ENCODE measurements at places on chromosomes 11 and 22.

DNA sequence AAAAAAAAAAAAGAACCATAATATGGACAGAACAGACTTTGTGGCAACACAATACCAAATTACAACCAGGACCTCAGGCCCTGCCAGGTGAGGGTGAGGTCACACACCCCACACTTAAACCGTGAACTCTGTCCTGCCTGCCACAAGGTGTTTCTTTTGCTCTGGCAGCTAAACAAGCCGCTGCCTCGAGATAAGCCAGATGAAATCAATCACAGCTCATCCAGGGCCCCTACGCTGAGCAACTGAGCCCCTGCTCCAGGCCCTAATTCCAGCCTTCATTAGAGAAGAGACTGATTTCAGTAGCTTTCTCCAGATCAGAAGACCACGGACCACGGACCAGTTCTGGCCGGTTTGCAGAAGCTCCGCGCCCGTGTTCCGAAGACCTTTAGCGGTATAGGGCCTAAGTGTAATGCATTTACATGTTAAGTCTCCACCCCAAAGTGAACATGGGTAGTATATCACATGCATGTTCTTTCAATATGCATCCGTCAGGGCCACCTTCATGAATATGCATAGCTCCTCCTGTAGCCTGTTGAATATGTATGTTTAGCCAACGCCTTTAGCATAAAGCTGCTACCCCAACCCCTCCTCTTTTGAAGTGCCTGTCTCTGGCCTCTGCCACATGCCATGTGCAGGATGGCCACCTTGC lies 14.8 kb upstream of the RAC2 start:
- DNase-seq = no peak

DNA sequence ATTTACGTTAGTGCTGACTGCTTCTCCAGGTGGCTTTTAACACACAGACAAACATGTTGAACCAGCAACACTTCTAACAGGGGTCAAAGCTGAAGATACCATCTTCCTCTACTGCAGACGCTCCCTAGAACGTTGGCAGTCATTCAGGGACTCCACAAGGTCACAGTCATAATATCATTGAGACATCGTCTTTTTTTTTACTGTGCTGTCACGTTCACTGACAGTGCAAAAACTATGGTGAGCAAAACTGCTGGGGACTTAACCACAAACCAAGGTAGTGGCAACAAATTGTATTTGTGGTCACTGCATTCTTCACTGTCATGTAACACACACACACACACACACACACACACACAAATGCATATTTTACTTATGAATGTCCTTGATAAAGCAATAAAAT lies 244.9 kb downstream of the CASP12 start:
- DNase-seq = peak; percentile 40

DNA sequence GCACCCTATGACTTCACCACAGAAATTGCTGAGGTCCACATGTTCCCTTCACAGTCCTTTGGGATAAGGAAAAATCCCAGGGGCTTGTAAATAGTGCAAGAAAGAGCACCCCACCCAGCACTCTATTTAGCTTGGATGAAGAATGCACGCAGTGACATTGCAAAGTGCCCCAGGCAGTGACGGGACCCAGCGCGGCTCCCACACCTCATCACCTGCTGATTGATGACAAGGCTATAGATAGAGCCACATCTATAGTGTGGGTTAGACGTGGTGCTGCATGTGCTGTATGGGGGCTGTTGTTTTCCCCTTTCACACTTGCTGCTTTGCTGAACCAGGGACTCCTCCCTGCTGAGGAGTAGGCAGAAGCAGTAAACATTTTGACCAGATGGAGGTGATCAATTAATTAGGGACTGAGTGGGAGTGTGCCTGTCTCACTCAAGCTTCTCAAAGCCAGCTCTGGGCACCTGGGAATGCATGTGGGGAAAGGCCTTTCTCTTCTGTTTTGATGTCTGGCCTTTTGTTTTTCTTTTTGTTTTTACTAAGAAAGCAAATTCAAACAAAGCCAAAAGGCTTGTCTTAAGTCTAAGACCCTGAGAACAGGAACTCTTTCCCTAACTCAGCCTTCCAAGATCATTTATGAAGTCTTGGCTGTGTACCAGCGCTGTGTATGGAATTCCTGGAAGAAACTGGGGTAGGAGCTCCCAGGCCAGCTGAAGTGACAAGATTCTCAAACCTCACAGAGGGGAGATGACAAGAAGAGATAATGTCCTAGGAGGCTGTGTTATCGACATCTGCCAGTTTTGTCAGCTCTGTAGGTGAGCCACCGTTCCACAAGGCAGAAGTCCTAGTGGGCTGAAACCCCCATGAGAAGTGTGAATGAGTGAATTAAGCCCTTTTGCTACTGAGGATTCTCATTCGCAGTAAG lies 219.7 kb downstream of the BARX2 start:
- DNase-seq = no peak

DNA sequence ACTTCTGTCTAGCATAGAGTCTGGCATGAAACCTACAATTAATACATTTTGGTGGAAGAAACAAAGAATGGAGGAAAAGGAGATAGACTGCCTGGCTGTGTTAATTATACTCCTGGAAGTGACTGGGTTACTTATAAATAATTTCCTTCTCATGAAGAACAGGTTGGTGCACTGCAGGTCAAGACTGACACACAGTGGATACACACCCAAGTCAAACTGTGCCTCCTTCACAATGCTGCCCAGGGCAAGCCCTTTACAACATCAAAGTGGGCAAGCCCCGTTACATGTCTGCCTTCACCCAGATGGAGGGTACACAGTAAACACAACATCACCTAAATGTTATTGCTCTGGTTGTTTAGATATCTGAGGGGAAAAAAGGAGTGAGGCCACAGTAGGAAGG lies 83.7 kb upstream of the KCNA4 start:
- DNase-seq = no peak

DNA sequence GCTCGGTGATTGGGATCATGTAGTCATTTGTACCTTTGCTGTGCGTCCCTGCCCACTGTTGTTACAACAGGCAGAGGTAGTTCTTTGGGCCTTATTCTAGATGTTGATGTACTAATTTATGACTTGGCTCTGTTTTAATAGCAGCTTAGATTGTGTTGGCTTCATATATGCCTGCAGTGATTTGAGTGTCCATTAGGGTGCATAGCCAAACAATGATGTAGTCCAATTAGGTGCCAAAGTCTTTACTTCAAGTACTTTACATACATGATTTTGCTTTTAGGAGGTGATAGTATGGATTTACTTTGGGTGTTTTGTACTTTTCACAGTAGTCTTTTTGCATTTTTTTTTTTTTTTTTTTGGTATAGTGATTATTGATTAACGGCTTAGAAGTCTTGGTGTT lies 46.4 kb downstream of the PPP6R3 start:
- no peak for DNase-seq

DNA sequence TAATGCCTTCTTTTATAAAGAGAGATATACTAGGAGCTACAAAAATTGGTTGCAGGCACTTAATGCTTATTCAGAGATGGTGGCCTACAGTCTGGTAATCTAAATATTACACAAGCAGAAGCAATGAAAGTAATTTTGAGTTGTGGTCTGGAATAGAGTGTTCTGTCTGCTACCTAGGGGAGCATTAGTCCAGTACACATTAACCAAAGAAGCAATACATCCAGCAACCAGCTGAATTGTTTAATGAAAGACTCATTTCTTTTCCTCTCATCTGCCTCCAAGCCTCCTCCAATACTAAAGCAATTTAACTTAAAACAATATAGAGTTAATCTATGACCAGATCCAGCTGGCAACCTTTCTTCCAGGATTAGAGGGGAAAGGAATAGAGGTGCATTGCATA lies 877.1 kb upstream of the CNTN5 start:
- no peak for DNase-seq

GRCh38 chr11:21069909-21070308 lies 400.5 kb downstream of the NELL1 start:
- DNase-seq = no peak

GRCh38 chr11:35781861-35782470 lies 119.4 kb downstream of the TRIM44 start:
- no peak for DNase-seq

- no peak for DNase-seq
Measured at GRCh38 chr22:49147617-49148175, 680.0 kb downstream of the BRD1 start.

DNA sequence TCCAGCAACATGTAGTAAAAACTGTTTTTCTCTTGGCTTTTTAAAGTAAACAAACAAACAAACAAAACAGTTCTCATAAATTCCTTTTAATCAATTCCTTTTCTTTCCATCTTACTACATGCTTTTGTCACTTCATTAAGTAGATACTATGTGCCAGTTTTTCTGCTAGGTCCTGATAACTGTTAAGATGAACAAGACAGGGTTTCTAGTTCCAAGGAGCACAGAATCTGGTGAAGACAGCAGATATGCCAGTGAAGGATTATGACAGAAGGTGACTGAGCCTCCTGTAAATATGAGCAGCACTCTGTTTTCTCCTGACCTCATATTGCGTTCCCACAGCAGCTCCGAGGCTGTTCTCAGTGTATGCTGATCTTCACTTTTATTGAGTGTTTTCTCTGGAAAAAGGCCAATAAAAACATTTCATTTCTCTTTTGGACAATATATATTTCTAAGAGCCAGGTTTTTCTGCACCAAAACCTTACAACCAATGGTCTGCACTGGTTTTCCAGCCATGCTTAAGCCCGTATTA lies 45.8 kb downstream of the HEPHL1 start:
- DNase-seq = no peak

DNA sequence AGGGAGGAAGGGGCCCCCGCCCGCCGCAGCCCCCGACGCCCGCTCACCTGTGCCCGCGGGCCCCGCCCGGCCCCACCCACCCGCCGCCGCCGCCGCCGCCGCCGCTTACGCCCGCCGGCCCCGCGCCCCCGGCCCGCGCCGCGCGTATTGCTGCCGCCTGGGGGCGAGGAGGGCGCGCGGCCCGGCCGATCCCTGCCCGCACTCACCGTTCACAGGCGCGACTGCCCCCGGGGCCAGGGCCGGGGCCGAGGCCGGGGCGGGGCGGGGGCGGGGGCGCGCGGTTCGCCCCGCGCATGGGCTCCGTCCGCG lies 212 bp downstream of the HRAS start:
- no peak for DNase-seq

- DNase-seq = no peak
Measured at GRCh38 chr22:40179526-40179925, 1.8 kb downstream of the TNRC6B start.

- DNase-seq = no peak
Measured at GRCh38 chr11:79108851-79109250, 332.0 kb downstream of the TENM4 start.
